ENCODE measurements at places on chromosomes 13 and 19. TPM values are rescaled to one million over a fixed set of nuclear protein-coding genes. Genes with fewer than 3 reads are reported as not detected.

HTR2A gene
- total RNA-seq = not detected

FFAR3 gene
- total RNA-seq = not detected

TMEM221 gene
- 0.09 TPM for total RNA-seq

KLK1 gene
- total RNA-seq = not detected

SLC10A2 gene
- total RNA-seq = not detected

RAB20 gene
- 1.6 TPM for total RNA-seq

COX7A1 gene
- 39.0 TPM for total RNA-seq

FCGBP gene
- total RNA-seq = 0.17 TPM

CDX2 gene
- not detected for total RNA-seq

HCST gene
- total RNA-seq = 0.54 TPM

APC2 gene
- total RNA-seq = under 0.01 TPM

CGB2 gene
- not detected for total RNA-seq

ZNF497 gene
- 1.0 TPM for total RNA-seq

PLIN5 gene
- 23.5 TPM for total RNA-seq

ZNF579 gene
- 1.8 TPM for total RNA-seq

RNF225 gene
- total RNA-seq = not detected

CYP4F8 gene
- total RNA-seq = not detected

PHLDB3 gene
- total RNA-seq = 48.6 TPM

RAB3D gene
- 38.7 TPM for total RNA-seq

SPTBN4 gene
- not detected for total RNA-seq

GGACT gene
- 3.9 TPM for total RNA-seq

GPR180 gene
- total RNA-seq = 7.7 TPM

FAM83E gene
- total RNA-seq = 0.22 TPM
